ENCODE measurements at places on chromosomes 1 and 21.

DNA sequence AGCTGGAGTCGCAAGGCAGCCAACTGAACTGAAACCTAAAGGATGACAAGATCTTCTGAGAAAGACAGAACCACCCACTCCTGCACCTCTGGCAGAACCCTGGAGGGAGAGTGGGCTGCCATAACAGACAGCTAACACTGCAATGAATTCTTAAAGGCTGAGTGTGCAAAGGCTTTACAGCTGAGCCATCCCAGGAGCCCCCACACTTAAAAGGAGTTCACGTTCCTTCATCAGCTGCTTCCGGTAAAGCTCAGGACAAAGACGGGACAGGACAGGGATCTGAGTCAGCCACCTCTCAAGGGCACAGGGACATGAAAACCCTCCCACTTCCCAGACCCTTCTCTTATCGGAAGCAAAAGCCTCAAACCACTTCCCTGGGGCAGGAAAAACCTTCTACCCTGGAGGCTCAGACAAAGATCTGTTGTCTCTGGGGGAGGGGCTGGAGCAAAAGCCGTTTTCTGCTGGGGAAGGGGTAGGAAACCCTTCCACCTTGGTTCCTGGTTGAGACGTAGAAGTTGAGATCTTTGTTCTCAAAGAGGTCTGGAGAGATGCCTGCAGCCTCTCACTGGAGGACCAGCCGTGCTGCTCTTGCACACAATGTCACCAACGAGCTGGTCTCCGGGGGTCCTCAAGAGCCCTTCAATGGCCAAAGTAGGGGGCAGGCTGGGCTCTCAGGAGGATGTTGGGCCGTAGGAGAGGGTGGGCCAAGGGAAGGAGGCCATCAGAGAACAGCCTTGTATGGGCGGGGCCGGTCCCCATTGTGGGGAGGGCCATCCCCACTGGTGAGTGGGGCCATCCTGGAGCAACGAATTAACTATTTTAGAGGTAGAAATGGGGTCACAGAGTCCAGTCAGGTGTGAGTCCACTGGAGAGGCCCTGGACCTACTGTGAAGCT lies 452.4 kb downstream of the PTPRU start:
- no peak for DNase-seq

- DNase-seq: peak; percentile 46
Observed at GRCh38 chr1:149962039-149962647, 25.5 kb upstream of the MTMR11 start.

GRCh38 chr1:72369069-72369757 lies 86.9 kb upstream of the NEGR1 start:
- no peak for DNase-seq

DNA sequence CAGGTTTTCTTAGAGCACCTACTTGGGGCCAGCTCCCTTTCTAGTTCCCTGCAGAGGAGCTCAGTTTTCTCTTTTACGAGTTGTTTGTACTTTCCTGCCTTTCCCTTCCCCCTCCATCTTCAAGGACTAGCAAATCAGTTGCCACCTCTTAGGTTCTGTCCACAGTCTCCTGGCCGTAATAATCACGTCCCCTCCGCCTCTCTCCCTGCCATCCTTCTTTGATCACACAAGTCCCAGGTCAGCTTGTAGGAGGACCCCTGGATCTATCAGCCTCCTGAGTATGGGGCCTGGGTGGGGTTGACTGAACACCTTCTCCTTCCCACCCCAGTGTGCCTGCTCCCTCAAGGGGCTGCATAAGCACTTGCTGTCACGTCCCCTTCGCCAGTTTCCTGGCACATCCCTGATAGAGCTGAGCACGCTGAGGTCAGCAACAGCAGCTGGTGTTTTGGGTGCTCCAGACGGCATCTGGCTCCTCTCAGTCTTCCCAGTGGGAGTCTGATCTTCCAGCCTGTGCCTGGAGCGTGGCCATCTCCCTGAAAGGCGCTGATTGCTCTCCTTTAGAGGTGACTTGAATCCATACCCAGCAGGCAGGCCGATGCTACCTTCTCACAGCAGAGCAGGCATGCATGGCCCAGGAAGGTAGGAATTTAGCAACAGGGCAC lies 216.1 kb upstream of the TMEM51 start:
- DNase-seq: peak; percentile 40

DNA sequence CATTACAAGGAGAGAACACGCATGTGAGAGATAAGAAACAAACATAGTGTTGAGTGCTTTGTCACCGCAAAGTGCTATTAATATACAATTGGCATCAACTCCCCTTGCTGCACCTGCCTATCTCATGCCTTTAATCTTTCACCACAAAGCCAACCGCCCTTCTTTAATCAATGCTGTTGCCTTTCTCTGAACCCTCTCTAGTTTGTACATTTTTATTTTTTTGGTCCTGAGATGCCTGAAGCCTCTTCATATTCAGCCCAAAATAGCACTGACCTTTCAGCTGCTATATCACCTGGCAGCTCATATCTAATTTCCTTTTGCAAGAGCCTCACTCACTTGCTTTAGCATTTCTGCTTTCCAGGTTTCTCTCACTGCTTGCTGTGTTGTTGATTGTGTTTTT lies 504.7 kb downstream of the NUF2 start:
- peak; percentile 78 for DNase-seq

DNA sequence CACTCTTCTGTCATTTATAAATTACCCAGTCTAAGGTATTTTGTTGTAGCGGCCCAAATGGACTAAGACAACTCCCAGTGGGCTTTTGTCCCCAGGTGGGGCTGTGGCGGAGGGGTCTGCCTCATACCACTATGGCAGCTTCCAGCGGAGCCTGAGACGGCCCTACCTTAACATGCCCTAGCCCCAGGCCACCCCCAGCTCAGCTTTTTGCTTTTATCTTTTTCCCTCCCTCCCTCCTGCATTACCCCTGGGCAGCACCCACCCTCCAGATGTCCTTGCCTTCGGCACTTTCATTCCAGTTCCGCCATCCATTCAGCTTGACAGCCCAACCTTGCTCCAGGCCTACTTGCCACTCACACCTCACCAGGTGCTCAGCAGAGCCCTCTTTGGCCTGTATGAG lies 307.3 kb downstream of the PTPRU start:
- no peak for DNase-seq

GRCh38 chr1:64934115-64934877 lies 32.1 kb downstream of the JAK1 start:
- DNase-seq: no peak

GRCh38 chr1:153944827-153945117 lies 1.7 kb downstream of the DENND4B start:
- no peak for DNase-seq

- no peak for DNase-seq
Observed at GRCh38 chr1:19854866-19855265, 27.3 kb upstream of the OTUD3 start.

DNA sequence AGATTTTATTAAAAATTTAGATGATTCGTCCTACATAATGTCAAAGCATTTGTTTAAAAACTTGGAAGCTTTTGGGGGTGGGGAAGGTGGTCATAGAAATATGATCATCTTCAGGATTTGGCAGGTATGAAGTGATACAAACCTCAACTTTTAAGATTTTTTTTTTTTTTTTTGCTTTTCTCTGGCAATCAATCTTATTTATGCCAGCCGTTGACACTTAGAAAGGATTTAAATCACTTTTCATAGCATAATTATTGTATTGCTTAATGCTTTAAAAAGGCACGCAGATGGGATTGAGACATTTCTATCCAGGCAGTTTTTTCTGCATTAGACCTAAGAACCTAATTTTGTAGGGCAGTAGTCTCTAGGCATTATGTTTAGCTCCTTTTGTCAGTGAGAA lies 19.7 kb downstream of the MRPS6 start:
- no peak for DNase-seq

- DNase-seq: no peak
Observed at GRCh38 chr1:211633524-211633846, 41.9 kb downstream of the NEK2 start.

GRCh38 chr21:36005018-36005417 lies 55.3 kb downstream of the SETD4 start:
- DNase-seq: no peak
